ENCODE measurements at places on chromosomes 5 and 9. TPM values are rescaled to one million over a fixed set of nuclear protein-coding genes. Genes with fewer than 3 reads are reported as not detected.

NR5A1 gene
- polyA plus RNA-seq: not detected

ANGPTL2 gene
- polyA plus RNA-seq: not detected

MSX2 gene
- not detected for polyA plus RNA-seq

CCDC180 gene
- polyA plus RNA-seq: 0.36 TPM

CKMT2 gene
- polyA plus RNA-seq: not detected

OCLN gene
- 0.08 TPM for polyA plus RNA-seq

G3BP1 gene
- 145 TPM for polyA plus RNA-seq

SPINK6 gene
- not detected for polyA plus RNA-seq

ACSL6 gene
- polyA plus RNA-seq: 11.4 TPM

IL13 gene
- not detected for polyA plus RNA-seq

DNAJB5 gene
- 0.47 TPM for polyA plus RNA-seq

IER5L gene
- not detected for polyA plus RNA-seq

GLIPR2 gene
- polyA plus RNA-seq: 78.9 TPM

S100Z gene
- not detected for polyA plus RNA-seq

WDR38 gene
- polyA plus RNA-seq: not detected

OR13C8 gene
- not detected for polyA plus RNA-seq

PCDHB7 gene
- not detected for polyA plus RNA-seq

GARIN3 gene
- polyA plus RNA-seq: not detected

LCN15 gene
- polyA plus RNA-seq: not detected

CCNJL gene
- not detected for polyA plus RNA-seq

ARHGEF39 gene
- 0.13 TPM for polyA plus RNA-seq

CERT1 gene
- 16.1 TPM for polyA plus RNA-seq

WNT8A gene
- polyA plus RNA-seq: not detected

TMOD1 gene
- 2.7 TPM for polyA plus RNA-seq

WHRN gene
- polyA plus RNA-seq: 0.17 TPM

SETX gene
- 21.4 TPM for polyA plus RNA-seq

ATP10B gene
- polyA plus RNA-seq: not detected

PCDHA1 gene
- polyA plus RNA-seq: not detected

NR6A1 gene
- polyA plus RNA-seq: not detected

CSF1R gene
- 0.55 TPM for polyA plus RNA-seq

MOB3B gene
- polyA plus RNA-seq: 0.10 TPM

PCDHGA3 gene
- not detected for polyA plus RNA-seq

OR1Q1 gene
- polyA plus RNA-seq: not detected

PCDHA5 gene
- not detected for polyA plus RNA-seq

ANKRD34B gene
- not detected for polyA plus RNA-seq

FRMD3 gene
- 0.08 TPM for polyA plus RNA-seq

AQP7 gene
- 0.17 TPM for polyA plus RNA-seq

C5orf58 gene
- 1.8 TPM for polyA plus RNA-seq

POLK gene
- 16.3 TPM for polyA plus RNA-seq

HIGD2A gene
- 280 TPM for polyA plus RNA-seq

FOXD4L5 gene
- polyA plus RNA-seq: not detected

PKD2L2 gene
- polyA plus RNA-seq: 0.32 TPM

SAPCD2 gene
- 0.23 TPM for polyA plus RNA-seq

KCNMB1 gene
- not detected for polyA plus RNA-seq

AIF1L gene
- not detected for polyA plus RNA-seq

SLC4A9 gene
- not detected for polyA plus RNA-seq

PTGDS gene
- 3.2 TPM for polyA plus RNA-seq

NOXA1 gene
- polyA plus RNA-seq: 1.1 TPM

MYOZ3 gene
- polyA plus RNA-seq: 0.19 TPM

TRIM23 gene
- 16.0 TPM for polyA plus RNA-seq

SLIT3 gene
- polyA plus RNA-seq: not detected

CCDC183 gene
- 0.18 TPM for polyA plus RNA-seq

RNF183 gene
- polyA plus RNA-seq: not detected

PCSK1 gene
- polyA plus RNA-seq: not detected

FAM193B gene
- polyA plus RNA-seq: 3.4 TPM
